ENCODE measurements at places on chromosomes 7 and 10. TPM values are rescaled to one million over a fixed set of nuclear protein-coding genes. Genes with fewer than 3 reads are reported as not detected.

GRCh38 chr7:24478137-24478655, 95.1 kb upstream of the PALS2 start:
- no peak for DNase-seq

DNA sequence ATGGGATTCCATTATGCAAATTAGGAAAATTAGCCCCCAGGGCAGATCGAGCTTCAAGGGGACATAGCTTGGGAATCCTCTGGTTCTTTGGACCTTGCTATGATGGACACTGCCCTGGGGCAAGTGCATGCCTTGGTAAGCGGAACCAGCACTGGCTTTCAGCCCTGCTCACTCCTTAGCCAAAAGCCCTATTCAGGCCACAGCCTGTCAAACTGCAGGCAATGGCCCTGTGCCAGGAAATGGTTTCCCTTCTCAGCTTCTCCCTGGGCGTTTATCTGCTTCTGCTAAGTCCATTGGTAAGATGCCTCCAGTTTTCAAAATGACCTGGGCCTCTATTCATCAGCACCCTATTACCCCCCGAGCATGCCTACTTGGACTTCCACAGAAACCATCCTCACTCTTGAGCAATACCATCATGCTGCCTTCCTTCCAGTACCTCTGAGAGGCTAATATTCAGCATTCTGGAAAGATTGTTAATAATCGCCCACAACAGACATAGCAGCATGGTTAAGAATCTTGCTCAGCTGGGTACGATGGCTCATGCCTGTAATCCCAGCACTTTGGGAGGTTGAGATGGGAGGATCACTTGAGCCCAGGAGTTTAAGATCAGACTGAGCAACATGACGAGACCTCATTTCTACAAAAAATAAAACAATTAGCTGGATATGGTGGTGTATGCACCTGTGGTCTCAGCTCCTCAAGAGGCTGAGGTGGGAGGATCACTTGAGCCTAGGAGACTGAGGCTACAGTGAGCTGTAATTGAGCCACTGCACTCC, 918.6 kb upstream of the AUTS2 start:
- no peak for DNase-seq

DNA sequence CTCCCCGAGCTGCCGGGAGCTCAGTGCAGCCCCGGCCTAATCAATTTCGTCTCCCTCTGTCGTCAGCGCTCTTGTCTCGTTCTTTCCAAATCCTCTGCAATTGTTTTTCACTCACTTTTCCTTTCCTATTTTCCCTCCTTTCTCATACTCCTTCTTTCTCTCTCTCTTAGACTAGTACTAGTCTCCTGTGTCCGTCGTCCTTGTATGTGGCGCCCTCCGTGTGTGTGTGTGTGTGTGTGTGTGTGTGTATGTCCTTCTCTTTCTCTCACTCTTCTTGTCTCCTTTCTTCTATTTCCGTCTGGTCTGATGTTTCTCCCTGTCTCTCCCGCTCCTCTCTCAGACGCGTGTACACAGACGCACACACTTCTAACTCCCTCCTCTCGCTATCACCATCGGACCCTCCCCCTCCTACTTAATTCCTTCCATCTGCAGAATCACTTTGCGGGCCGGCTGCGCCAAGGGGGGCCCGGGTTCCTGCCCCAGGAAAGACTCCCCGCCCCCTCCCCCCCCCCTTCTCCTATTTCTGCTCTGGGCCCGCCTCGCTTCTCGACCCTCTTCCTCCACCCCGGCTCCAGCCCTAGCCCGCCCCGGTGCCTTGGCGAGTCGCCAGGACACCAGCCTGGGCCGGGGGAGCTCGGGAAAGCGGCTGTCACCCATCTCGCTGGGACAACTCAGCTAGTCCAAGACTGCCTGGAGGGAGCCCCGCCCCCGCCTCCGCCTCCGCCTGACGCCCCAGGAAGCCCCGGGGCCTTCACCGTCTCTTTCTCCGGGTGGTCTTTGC, 743 bp upstream of the ZCCHC24 start:
- no peak for DNase-seq

GRCh38 chr10:128221117-128221516, 94.9 kb upstream of the MKI67 start:
- no peak for DNase-seq

GRCh38 chr10:47184273-47184672, 115.7 kb upstream of the GDF10 start:
- no peak for DNase-seq

The ASAH2 gene
- total RNA-seq = 1.5 TPM

DNA sequence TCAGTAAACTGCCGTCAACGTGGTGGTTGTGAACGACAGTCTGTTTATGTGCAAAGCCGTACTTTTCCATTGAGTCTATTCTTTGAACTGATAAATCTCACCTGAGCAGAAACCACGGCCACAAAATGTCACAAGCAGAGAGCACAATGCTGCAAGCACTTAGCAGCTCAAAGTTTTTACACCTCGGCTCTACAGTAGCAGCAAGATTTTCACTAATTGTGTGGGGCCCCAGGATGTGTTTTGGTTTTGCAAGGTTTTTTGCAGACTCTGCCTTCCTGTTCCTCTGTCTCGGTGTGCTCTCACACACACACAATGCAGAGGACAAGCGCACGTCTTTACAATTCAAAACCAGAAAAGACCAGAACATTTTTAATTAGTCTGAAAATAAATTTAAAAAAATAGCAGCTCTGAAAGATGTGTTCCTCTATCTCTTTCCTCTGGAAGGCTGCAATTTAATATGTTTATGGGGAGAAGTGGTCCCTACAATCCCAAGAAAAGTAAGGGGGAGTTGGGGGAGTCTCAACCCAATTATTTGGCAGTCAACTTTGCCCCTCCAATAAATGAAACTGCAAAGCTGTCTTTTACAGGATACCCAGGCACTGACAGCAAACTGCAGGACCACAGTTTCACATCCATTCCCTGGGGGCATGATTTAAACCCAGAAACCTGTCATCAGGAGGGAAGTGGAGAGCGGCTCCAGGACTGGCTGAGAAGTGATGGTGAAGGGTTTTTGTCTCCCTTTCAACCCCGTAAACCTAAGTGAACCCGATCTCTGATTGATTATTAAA, 73.8 kb upstream of the SFMBT2 start:
- no peak for DNase-seq

DNA sequence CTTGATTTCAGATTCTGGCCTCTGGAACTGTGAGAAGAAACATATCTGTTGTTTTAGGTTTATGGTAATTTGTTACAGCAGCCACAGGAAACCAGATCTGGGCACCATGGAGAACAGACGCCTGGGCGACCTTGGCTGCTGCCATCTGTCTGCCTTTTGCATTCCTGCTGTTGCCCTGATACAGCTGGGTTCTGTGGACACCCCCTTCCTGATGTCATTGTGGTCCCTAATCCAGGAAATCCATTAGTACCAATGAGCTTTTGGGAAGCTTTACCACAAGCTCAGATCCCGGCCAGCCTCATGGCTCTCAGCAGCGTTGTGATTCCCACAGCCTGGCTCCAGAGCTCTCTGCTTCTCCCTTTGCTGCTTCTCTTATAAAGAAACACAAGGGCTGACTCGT, 174.2 kb upstream of the NPS start:
- no peak for DNase-seq

The NRG3 gene
- not detected for total RNA-seq

The NPFFR1 gene
- total RNA-seq = not detected

- no peak for DNase-seq
Observed at GRCh38 chr7:40786909-40787308, 652.1 kb downstream of the SUGCT start.

DNA sequence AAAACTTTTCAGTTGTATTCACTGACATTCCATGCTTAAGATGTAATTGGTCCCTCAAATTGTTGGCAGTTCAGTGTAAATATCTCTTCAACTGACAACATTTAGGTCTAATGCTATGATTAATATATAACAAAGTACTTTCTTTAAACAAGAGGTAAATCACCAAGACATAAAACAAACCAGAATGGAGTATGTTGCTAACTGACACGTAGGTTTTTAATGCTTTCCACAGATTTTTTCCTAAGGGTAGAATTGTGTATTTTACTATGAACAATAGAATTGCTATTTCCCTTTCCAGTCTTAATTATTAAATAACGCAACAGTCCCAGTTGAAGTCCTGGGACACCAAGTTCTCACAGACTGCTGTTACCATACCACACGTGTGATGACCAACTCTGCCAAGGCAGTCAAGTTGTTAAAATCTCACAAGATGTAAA, 4.1 kb downstream of the JCAD start:
- no peak for DNase-seq

The ECHDC3 gene
- total RNA-seq = 0.98 TPM

DNA sequence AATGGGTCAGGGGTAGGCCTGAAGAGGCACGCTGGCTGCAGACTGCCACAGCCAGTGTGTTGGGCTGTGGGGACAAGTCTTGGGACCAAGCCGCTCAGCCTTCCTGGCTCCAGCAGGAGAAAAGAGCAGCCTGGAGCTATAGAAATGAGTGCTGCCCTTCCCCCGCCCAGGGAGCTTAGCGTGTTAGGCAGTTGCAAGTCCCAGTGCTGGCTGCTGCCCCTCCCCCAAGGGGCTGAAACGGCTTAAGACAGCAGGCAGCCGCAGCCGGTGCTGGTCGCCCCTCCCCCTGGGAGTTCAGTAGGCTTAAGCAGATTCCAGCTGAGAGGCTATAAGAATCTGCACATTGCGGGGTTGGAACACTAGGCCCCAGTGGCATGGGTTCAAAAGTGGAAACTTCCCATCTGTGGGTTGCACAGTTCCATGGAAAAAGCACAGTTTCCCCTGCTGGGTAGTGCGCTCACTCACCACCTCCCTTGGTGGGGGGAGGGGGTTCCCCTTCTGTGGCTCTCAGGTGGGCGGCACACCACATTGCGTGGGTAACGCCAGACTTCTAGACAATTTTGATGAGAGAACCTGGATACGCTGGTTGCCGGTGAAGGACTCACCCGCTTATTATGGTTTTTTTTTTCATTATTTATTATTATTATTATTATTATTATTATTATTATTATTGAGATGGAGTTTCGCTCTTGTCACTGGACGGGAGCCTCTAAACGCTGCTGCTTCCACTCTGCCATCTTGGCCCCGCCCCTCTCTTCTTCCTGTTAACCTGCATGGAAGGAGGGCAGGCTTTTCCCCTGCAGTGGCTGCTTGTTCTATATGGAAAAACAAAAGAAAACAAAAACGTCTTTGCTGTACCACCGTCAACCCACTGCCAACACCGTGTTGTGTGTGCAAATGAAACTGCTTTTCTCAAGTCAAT, 151.1 kb downstream of the CXCL12 start:
- DNase-seq = no peak

DNA sequence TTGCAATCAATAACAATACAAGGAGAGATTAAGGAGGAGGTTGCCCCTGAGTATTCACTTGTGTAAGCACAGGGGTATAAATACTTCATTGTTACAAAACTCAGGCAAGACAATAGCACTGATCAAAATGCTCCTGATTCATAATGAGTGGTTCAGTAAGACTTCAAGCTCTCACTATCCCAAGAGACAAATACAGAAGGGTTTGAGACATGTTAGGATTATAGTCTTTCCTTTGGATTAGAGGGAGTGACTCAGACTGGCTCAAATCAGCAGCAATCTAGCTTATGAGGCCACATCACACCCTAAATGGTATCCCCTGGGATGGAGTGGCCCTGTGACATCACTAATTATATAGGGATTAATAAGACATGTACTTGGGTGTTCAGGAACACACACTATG, 167.2 kb upstream of the HGF start:
- peak; percentile 58 for DNase-seq

GRCh38 chr10:93235686-93236085, 162.0 kb downstream of the CYP26A1 start:
- DNase-seq = peak; percentile 67

The SLC25A40 gene
- 6.9 TPM for total RNA-seq
